ENCODE measurements at places on chromosomes 4 and X. TPM values are rescaled to one million over a fixed set of nuclear protein-coding genes. Genes with fewer than 3 reads are reported as not detected.

- DNase-seq: no peak
Measured at GRCh38 chrX:69503228-69503781, 821 bp upstream of the NALF2 start.

GRCh38 chrX:84362184-84362838 is 139.9 kb downstream of the HDX start:
- DNase-seq: no peak

- DNase-seq: peak; percentile 15
Measured at GRCh38 chr4:145178740-145179280, 1.6 kb downstream of the OTUD4 start.

- DNase-seq: peak; percentile 63
Measured at GRCh38 chr4:5785806-5786680, 75.0 kb downstream of the EVC start.

DNA sequence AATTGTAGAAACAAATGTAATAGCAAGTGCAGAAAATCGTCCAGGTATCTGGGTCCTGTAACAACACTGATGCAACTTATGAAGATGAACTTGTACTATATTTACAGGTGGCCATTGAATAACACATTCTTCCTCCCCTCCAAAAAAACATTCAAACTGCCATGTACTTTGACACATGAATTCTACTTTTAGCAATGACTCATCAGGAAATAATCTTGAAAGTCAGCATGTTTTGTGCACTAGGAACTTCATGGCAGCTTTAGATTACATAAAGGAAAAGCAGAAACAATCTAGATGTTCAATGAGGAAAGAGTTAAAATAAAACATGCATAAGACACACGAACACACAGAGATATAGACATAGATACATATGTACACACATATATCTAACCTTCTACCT is 2.5 kb downstream of the PABPC1L2A start:
- no peak for DNase-seq

GRCh38 chr4:1053080-1053661 is 41.7 kb downstream of the FGFRL1 start:
- DNase-seq: no peak

- DNase-seq: no peak
Measured at GRCh38 chr4:18669390-18669789, 647.8 kb upstream of the LCORL start.

DNA sequence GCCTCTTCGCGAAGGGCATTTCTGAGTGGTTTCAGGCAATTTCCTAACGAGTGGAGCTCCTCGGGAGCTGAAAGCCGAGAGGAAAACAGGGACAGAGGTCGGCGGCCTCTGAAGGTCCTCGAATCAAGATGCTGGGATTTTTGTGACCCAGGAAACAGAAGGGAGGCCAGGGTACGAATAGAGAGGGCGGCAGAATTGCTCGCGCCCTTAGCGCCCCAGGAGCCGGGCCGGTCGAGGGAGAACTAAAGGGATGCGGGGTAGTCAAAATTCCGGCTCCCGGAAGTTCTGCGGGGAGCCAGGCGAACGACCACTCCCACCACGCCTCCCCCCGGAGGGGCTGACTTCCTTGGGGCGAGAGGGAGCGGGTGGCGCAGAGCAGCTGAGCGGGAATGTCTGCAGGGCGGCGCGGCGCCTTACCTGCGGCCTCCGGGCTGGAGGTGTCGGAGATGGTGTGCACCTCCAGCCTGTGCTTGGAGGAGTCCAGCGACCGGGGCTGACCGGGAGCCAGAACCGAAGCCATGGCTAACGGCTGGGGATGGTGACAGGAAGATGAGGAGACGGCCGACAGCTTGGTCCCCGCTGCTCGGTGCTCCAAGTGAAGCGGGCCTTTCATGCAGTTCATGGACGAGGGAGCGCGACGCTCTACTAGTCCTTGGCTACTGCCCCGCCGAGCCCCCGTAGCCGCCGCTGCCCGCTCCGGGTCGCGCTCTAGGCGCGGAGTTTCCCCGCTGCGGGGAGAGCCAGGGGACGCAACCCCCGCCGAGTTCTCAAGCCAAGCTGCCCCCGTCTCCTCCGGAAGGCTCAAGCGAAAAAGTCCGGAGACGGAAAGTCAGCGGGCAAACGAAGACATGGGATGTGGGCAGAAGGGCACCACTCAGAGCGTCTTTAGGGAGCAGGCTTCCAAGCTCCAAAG is 782 bp downstream of the PITX2 start:
- no peak for DNase-seq

GUCY1B1 gene
- 35.6 TPM for total RNA-seq

PSAPL1 gene
- total RNA-seq: not detected

CC2D2A gene
- total RNA-seq: 8.4 TPM

HUWE1 gene
- total RNA-seq: 44.3 TPM

MAGEA1 gene
- total RNA-seq: not detected
